ENCODE measurements at places on chromosomes 3 and 15. TPM values are rescaled to one million over a fixed set of nuclear protein-coding genes. Genes with fewer than 3 reads are reported as not detected.

The CSTA gene
- not detected for total RNA-seq

The MYH15 gene
- total RNA-seq = not detected

The MCTP2 gene
- total RNA-seq = 3.4 TPM

The KNSTRN gene
- total RNA-seq = 79.4 TPM

The SUSD5 gene
- 3.3 TPM for total RNA-seq

The CHDH gene
- 10.3 TPM for total RNA-seq

The CHRNA7 gene
- 7.5 TPM for total RNA-seq

The TRAT1 gene
- not detected for total RNA-seq

The MAGI1 gene
- total RNA-seq = 77.9 TPM

The GUCA1C gene
- total RNA-seq = not detected

The TUSC7 gene
- total RNA-seq = not detected

The FGF7 gene
- total RNA-seq = not detected

The TM4SF4 gene
- total RNA-seq = not detected

The COL8A1 gene
- 0.99 TPM for total RNA-seq

The ADCY5 gene
- 18.5 TPM for total RNA-seq

DNA sequence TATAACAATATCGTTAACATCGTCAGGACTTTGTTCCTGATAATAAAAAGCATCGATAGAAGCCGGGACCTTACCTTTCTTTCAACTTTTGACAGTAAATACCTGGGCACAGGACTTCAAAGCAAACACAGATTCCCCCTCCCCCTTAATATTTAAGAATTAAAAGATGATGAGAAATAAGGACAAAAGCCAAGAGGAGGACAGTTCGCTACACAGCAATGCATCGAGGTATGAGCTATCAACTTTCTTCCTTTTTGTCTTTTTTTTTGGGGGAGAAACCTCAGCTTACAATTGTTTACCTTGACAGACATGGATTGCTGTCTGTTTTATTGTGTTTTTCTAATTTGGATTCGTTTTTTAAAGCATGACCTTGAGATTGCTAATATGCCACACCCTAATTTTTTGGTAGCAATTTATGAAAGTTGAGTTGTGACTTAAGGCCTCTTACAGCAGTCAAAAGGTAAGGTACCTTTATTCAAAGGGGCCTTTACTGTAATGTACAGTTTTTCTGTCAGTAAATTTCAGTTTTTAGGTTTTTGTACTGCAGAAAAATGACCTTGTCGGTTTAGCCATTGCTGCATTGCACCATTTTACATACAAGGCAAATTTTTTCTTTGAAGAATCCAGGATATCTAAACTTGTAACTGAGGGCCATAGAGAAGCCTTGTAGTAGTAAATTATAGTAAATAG is 1.1 kb downstream of the CHD2 start:
- DNase-seq = no peak

DNA sequence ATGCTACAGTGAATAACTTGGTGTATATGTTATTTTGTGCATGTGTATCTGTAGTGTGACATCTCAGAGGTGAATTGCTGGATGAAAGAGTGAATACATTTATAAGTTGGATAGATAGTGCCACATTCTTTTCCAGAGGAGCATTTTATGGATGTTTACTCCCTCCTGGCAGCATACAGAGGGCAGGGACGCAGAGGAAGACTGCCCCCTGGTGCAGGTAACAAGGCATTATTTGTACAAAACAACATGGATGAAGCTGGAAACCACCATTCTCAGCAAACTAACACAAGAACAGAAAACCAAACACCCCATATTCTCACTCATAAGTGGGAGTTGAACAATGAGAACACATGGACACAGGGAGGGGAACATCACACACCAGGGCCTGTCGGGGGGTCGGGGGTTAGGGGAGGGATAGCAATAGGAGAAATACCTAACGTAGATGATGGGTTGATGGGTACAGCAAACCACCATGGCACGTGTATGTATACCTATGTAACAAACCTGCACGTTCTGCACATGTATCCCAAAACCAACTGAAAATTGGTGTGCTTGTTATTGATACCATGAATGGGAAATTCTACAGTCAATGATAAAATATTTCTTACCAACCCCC is 57.9 kb upstream of the CTXND1 start:
- DNase-seq = no peak

DNA sequence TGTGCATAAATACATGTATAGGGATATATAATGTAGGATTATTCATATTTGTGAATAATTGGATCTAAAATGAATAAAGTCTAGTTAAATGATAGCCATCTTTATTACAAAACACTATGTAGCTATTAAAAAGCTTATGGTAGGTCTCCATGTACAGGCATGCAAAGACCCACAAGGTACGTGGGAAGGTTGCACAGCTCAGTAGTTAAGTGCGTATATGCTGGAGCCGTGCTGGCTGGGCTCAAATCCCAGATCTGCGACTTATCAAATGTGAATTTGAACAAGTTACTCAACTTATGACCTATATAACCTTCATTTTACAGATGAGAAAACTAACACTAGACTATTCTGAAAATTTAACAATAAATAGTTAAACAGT is 100.6 kb downstream of the MYH15 start:
- DNase-seq = no peak

DNA sequence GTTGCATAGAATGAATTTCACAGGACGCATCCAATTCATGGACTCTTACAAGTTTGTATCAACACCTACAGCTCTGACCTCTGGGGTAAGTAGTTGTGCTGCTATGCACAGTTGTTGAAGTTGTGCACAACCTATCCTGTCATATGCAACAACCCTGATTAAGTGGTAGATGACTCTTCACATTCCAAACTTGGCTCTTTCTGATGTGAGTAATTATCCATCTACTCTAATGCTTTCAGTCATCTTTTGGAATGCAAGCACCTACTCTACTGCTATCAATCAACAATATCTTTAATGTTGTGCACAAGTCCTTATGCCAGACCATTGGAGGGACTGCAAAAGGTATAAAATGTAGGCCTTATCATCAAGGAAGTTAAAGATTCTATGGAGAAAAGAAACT is 921.4 kb downstream of the MCTP2 start:
- no peak for DNase-seq

GRCh38 chr3:44077267-44077666 is 164.4 kb upstream of the TOPAZ1 start:
- DNase-seq = no peak

DNA sequence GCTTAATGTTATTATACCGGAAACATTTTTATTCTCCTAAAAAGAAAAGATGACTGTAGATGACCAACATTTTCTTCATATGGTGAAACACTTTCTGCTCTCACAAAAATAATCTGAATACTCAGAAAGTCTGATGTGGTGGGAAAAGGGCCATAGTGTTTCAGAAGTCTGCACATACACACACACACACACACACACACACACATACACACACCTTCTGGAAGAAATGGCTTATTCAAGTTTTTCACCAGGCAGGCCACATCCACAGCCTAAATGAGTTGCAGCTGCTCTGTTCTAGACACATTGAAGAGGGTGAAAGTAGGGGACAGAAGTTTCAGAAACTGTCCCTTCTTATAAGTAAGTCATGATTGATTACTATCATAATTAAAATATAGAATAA is 220.0 kb downstream of the ZMAT3 start:
- DNase-seq = no peak

GRCh38 chr3:197468866-197469382 is 86.8 kb downstream of the BDH1 start:
- DNase-seq = no peak

DNA sequence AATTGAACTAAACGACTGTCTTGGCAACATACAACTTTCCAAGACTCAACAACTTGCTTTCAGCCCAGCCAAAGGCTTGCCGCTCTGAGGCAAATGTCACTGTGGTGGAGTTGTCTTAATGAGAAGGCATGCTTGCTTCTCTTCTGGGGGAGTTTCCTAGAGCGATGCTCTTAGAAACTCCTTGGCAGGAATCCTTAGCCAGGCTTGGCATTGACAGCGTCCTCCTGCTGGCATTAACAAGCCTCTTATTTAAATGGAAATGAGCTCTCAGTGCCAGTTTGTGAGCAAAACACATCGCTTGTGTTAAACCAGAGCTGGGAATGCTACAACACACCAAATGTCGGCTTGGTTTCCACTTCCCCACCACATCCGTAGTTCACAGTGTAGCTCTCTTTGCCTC is 265.5 kb upstream of the TPRG1 start:
- peak; percentile 10 for DNase-seq

- DNase-seq = no peak
Observed at GRCh38 chr3:144586382-144586781, 614.8 kb downstream of the DIPK2A start.

GRCh38 chr3:43256714-43257461 is 29.5 kb upstream of the SNRK start:
- no peak for DNase-seq

DNA sequence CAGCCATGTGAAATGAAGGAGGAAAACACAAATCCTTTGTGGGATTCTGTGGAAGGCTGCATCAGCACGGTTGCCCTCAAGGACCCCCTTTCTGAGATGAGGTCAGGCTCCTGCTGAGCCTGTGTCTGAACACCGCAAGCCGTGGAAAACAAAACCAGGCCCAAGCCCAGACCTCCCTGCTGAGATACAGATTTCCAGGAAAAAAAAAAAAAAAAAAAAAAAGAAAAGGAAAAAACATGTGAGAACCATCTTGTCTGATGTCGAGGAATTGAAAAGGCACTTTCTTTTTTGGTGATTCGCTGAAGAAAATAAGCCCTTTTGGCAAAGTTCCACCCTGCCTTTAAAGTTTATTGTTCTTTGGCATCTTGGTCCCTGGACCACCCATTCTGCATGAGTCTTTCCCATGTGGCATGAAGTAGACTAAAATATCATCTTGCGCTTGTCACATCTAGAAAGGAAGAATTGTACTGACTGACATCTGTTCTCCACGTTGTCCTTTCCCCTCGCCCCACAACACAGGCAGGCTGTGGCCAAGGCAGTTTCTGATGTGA is 117.6 kb downstream of the CHST2 start:
- no peak for DNase-seq

DNA sequence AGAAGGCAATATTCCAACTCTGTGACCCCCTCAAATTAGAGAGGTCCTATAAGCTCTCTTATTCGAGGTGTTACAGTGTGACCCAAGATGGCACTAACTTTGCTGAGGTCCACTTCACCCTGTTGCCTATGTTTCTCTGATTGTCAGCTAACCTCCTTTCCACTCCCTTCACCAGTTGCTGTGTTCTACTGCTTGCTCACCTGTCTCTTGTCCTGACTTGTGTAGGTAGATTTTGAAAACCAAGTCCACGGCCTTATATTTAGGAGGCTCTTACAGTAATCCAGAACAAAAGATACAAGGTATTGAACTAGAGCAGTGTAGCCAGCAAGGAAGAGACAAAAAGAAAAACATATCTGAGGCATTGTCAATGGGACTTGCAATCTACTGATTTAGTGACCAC is 20.1 kb upstream of the GSK3B start:
- DNase-seq = no peak

DNA sequence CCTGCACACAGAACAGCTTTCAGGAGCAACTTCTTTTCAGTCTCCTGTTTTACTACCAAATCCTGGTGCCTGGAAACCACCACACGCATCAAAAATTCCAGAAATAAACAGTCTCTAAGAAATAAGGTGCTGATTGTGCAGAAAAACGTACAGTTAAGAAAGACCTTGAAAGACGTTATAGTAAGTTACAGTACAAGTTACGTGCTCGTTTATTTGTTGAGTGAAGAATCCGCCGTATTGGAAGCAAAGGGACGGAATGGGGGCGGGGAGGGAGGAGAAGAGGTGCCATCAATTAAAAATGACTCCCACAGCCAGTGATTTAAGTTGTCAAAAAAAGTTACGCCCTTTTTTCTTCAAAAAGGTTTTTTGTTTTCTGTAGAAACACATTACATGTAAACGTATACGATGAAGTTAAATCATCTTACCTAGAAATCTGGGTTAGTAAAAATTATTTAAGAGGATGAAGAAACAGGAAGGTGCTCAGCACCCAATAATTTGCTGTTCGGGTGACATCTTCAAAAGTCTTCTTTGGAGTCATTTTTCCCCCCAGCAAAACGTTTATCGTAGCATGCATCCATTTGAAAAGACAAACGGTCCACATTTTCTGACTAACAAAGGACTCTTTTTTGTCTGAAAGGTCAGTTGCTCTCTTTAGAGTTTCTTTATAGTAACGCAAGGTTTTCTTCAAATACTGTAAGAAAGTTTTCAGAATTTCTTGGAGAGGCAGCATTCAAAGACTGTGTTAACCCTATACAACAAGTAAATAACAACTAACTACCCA is 782 bp upstream of the UACA start:
- DNase-seq = no peak

DNA sequence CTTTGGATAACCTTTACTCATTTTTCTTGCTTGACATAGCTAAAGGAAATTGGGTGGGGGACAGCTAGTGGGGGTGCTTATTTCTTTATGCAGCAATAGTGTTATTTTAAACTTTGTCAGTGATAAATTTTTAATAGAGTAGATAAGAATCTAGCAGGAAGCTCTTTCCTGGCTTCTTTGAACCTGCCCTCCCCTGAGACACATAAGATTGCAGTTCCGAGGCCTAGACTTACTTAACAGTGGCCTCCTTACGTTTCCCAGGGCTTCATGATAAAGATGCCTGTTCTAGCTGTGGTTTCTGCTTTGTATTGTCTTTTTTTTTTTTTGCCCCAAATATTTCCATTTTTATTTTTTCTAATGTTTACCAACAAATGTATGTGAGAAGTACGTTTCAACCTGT is 170.1 kb downstream of the VPS8 start:
- DNase-seq = no peak

- peak; percentile 40 for DNase-seq
Observed at GRCh38 chr3:48552111-48552951, 4.3 kb downstream of the PFKFB4 start.

DNA sequence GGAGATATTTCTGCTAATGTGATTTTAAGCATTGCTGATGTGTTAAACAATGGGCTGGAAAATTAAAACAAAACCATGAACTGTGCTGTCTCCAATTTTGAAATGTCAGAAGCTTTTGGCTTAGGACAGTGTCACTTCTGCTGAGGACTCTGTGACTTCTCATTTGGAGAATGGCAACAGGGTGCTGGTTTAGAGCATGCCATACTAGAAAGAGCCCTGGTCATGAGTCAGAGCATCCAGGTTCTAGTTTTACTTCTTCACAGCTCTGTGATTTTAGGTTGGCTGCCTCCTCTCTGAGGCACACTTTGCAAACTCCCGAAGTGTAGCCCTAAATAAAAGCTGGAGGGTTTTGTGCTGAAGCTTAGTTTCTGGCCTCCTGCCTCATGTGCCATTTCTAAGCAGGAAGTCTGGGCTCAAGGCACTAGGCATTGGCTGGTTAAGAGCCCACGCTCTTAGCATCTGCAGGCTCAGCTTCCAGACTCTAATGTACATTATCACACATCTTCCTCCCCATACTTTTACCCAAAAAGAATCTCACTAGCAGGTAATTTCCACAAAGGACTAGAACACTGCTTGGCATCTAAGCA is 193.8 kb downstream of the CNTN3 start:
- no peak for DNase-seq

DNA sequence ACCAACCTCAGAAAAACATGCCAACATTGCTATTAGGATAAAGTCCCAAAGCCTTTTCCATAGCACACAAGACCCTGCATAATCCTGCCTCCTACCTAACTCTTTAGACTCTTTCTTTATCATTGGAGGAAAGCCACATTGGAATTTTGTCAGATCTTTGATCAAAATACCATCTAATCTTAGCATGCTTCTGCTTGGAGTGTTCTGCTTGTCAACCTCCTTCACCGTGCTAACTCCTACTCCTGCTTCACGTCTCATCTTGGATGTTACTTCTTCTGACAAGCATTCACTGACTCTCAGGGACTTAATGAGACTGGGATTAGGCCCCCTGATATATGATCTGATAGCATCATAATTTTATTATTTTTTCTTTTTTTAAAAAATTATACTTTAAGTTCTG is 7.4 kb upstream of the GLCE start:
- DNase-seq = no peak

GRCh38 chr3:25462495-25462894 is 34.4 kb downstream of the RARB start:
- no peak for DNase-seq

Data from H1 (cell line).